Omental fat pad (tissue), 4 donors: ENCODE measurements at places on chromosomes 2 and 18. TPM values are rescaled to one million over a fixed set of nuclear protein-coding genes. Genes with fewer than 3 reads are reported as not detected.

Gene PPP4R1
- total RNA-seq: 65.7 TPM

DNA sequence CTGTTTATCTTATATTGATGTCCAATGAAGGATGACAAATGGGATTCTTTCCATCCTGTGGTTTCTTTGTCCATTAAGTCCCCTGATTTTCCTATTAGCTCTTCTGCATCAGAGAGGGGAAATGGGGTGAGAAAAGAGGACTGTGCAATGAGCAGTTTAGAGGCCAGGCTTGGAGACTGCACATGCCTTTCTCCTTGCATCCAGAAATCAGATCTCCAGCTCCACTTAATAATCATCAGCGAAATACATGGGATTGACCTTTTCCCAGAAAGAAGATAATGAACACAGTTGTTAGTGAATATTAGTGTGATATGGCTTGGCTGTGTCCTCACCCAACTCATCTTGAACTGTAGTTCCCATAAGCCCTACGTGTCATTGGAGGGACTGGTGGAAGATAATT is 697.4 kb downstream of the CBLN2 start:
- DNase-seq: no peak

Gene ABCG8
- not detected for total RNA-seq

GRCh38 chr2:118094503-118094902 is 6.2 kb downstream of the INSIG2 start:
- no peak for DNase-seq

- no peak for DNase-seq
Observed at GRCh38 chr2:173924285-173924684, 40.9 kb downstream of the SP3 start.

Gene LYG1
- not detected for total RNA-seq

- DNase-seq: no peak
Observed at GRCh38 chr2:120531365-120531764, 185.4 kb downstream of the INHBB start.

Gene CCDC85A
- total RNA-seq: 46.0 TPM

GRCh38 chr2:169303579-169304305 is 58.6 kb downstream of the LRP2 start:
- DNase-seq: no peak

Gene ADCYAP1
- total RNA-seq: 0.84 TPM

DNA sequence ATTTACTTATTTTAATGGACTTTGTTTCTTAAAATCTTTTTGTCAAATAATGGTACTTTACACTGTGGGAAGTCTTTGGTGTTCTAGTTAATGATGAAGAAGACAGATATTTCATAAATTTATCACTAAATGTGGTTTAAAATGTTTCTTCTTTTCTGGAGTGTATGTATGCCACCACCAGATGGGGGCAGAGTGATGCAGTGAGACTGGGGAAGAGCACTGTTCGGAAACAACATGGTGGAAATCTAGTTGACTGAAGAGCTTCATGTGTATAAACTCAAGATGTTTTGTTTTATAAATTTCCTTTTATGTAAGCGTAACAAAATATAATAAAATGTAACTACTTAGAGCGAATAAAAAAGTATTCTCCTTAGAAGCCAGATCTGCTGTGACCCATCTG is 195.1 kb downstream of the KCNE4 start:
- DNase-seq: no peak

- DNase-seq: no peak
Observed at GRCh38 chr18:5879479-5879882, 15.8 kb downstream of the TMEM200C start.

DNA sequence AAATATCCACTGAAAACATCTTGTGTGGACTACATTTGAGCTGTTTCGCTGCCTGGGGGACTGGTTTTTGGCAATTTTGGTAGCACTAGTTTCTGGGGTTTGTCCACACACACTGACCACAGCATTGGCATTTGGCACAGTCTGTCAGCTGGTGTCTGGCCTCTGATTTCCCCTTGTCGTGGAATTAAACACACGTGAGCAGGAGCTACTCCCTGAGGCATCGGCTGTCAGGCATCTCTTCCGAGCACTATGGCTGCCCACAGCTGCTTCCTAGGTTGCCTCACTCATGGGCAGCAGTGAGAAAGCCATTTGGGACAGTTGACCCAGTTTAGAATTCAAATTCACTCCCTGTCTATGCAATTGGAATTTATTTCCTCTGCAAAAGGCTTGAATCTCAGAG is 46.8 kb upstream of the FZD5 start:
- no peak for DNase-seq

GRCh38 chr2:43123981-43124686 is 102.3 kb downstream of the ZFP36L2 start:
- no peak for DNase-seq

GRCh38 chr2:177211576-177212105 is 953 bp upstream of the HNRNPA3 start:
- DNase-seq: no peak

Gene IL36G
- total RNA-seq: not detected

DNA sequence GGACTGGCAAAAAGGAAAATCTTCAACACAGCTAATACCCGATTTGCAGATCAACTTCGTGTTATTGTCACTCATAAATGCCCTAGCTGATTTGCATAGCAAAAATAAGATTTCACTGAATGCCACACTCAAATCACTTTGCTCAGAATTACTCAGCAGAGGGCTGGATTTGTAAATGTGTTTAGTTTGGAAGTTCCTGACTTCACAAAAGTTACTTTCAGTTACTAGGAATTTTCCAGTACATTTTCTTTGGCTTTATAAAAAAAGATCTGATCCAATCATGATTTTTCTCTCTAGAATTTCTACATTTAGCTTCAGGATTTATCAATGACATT is 433.3 kb upstream of the ID2 start:
- DNase-seq: no peak

GRCh38 chr2:171319164-171319810 is 114.5 kb downstream of the METTL8 start:
- DNase-seq: no peak

Gene CENPA
- total RNA-seq: 0.46 TPM

GRCh38 chr2:129334696-129335410 is 644.6 kb upstream of the RAB6C start:
- DNase-seq: no peak

GRCh38 chr18:48657447-48658120 is 118.8 kb downstream of the CTIF start:
- no peak for DNase-seq

- DNase-seq: no peak
Observed at GRCh38 chr2:129347486-129348217, 631.8 kb upstream of the RAB6C start.

- no peak for DNase-seq
Observed at GRCh38 chr2:138724327-138724726, 55.9 kb downstream of the NXPH2 start.

GRCh38 chr18:62183578-62184195 is 3.2 kb downstream of the PIGN start:
- no peak for DNase-seq

DNA sequence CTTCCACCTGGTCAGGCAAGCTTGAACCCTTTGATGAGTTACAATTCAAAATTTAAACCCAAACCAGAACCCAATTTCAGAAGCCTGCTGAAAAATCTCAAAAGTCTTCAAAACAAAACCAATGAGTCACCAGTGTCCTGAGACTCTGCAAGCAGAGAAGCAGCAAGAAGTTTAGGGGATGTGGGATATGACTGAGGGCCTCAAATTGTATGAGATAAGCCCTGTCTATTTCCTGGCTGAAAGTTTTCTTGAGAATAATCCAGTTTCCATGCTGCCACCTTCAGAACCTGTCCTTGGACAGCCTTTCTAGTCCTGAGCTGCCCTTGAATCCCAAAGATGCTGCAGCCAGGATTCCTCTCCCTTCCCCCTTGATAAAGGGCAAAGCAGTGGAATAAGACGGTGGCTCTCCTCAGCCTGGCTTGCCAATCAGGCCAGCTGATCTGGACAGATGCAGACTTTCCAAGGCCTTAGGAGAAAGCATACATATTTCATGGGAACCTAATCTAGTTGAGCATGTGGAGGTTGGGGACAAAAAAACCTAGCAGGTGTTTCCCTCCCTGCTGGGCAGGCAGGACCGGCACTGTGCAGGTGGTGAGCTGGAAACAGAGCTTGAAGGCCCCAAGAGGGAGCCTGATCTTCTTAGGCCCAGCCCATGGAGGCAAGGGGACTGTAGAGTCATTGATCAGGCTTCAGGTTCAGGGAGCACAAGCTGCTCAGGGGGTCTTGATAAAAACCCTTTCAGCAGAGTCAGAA is 278.0 kb upstream of the MGAT5 start:
- DNase-seq: no peak

GRCh38 chr2:160349306-160349705 is 144.3 kb downstream of the RBMS1 start:
- no peak for DNase-seq

DNA sequence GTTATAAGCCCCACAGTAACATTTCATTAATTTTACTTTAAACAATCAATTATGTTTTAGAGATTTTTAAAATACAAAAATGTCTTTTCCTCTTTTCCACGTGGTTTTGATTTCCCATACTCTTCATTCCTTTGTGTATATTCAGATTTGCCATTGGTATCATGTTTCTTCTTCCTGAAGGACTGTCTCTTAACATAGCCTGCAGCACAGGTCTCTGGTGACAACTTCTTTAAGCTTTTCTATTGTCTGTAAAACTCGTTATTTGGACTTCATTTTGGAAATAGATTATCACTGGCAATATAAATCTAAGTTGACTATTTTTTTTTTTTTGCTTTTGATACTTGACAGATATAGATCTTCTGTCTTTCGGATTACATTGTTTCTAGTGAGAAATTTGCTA is 115.2 kb upstream of the KLHL29 start:
- DNase-seq: no peak

- DNase-seq: no peak
Observed at GRCh38 chr2:3288470-3289170, 89.0 kb downstream of the EIPR1 start.

- DNase-seq: no peak
Observed at GRCh38 chr2:102117472-102117858, 25.1 kb upstream of the IL1R1 start.

Gene FABP1
- total RNA-seq: not detected
